ENCODE measurements at places on chromosomes 1 and 21. TPM values are rescaled to one million over a fixed set of nuclear protein-coding genes. Genes with fewer than 3 reads are reported as not detected.

Gene PDC
- not detected for total RNA-seq

Gene FMO2
- total RNA-seq, result 28.4 TPM

Gene SV2A
- total RNA-seq, result 1.0 TPM

Gene UBE2Q1
- total RNA-seq, result 18.5 TPM

Gene RYR2
- total RNA-seq, result 392 TPM

Gene GLIS1
- 0.22 TPM for total RNA-seq

Gene GBP5
- total RNA-seq, result 1.0 TPM

Gene GSTM5
- total RNA-seq, result 3.6 TPM

Gene FAM229A
- total RNA-seq, result 0.89 TPM

Gene AZIN2
- total RNA-seq, result 3.3 TPM

Gene MPZL1
- total RNA-seq, result 22.4 TPM

Gene SYCP1
- total RNA-seq, result not detected

Gene AKR1A1
- total RNA-seq, result 53.3 TPM

Gene RXFP4
- total RNA-seq, result not detected

Gene TCP10L
- 1.1 TPM for total RNA-seq

Gene SH3D21
- total RNA-seq, result 1.2 TPM

Gene TMEM200B
- total RNA-seq, result 4.8 TPM

Gene FBXO28
- total RNA-seq, result 15.4 TPM

Gene TTC34
- 0.08 TPM for total RNA-seq

Gene CCDC181
- total RNA-seq, result 1.9 TPM

Gene PTPRC
- total RNA-seq, result 10.1 TPM

Gene ADAMTS4
- total RNA-seq, result 12.6 TPM

Gene KRTAP19-1
- total RNA-seq, result not detected

Gene RAP1GAP
- 8.4 TPM for total RNA-seq

Gene OR2L5
- total RNA-seq, result not detected

Gene FASLG
- not detected for total RNA-seq

Gene LYPD8
- total RNA-seq, result not detected

Gene ZNF362
- 23.5 TPM for total RNA-seq

Gene ITLN2
- 6.3 TPM for total RNA-seq

Gene PLA2G2F
- total RNA-seq, result not detected

All from right atrium auricular region (tissue), 2 donors.